ENCODE measurements at places on chromosomes 7 and 10.
A peak's percentile ranks its signal among the peaks of the same experiment; 100 is the strongest.

DNA sequence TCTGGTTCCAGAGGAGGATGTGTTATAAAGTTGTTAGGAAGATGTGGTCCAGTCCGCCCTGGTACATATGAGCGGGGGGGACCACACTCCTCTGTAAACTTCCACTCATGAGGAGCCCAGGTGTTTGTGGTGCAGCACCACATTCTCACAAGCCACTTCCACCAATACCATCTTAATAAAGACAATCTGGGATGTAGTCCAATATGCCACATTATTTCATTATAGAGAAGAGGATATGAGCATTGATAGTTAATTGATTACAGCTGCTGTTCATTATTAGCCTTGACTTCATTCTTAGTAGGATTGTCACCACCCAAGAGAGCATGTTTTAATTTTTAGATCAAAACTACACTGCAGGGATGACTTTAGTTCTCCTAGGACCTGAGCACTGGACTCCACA lies 40.5 kb downstream of the ERCC6 start:
- no peak for DNase-seq

GRCh38 chr7:2143981-2144595 lies 88.7 kb downstream of the MAD1L1 start:
- DNase-seq: no peak

- DNase-seq: no peak
These were observed 1.7 kb downstream of the ABHD11 start for GRCh38 chr7:73736885-73737284.

DNA sequence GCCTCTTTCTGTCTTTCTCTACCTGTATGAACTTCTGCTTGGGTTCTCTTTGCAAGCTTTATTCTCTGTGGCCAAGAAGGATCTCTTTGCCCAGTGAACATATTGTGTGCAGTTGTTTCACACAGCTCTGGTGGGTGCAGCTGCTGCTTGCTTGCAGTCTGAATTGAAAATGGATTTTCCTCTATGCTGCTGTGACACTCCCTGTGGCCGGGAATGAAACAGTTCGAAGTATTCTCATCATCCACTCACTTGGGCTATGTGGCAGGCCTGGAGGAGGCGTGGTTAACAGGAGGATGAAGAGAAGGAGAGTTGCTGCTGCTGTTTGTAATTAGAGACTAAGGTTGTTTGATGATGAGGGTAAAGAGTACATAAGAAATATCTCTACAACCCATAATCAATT lies 28.4 kb upstream of the ITGA8 start:
- no peak for DNase-seq

- no peak for DNase-seq
These were observed 38.3 kb downstream of the LRRC18 start for GRCh38 chr10:48901319-48901718.

DNA sequence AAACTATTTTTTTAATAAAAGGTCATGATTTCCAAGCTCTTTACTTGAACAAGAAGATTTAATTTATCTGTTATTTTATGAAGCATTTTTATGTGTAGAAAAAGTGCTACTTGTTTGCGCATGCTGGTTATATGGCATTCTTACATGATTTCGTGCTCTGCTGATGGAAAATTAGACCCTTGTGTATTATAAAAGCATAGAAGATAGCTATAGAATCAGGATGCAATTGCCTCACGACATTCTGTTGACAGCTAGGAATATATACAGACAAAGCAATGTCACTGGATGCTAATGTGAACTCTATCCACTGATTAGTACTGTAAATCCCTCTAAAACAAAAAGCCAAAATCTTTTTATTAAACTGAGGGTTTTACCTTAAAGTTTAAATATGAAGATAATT lies 255.9 kb downstream of the MDFIC start:
- no peak for DNase-seq

GRCh38 chr7:66237906-66238772 lies 33.0 kb downstream of the TPST1 start:
- DNase-seq: no peak

GRCh38 chr10:79298403-79299244 lies 48.6 kb upstream of the PPIF start:
- DNase-seq: no peak

GRCh38 chr7:45067582-45067981 lies 21.2 kb downstream of the NACAD start:
- DNase-seq: no peak

DNA sequence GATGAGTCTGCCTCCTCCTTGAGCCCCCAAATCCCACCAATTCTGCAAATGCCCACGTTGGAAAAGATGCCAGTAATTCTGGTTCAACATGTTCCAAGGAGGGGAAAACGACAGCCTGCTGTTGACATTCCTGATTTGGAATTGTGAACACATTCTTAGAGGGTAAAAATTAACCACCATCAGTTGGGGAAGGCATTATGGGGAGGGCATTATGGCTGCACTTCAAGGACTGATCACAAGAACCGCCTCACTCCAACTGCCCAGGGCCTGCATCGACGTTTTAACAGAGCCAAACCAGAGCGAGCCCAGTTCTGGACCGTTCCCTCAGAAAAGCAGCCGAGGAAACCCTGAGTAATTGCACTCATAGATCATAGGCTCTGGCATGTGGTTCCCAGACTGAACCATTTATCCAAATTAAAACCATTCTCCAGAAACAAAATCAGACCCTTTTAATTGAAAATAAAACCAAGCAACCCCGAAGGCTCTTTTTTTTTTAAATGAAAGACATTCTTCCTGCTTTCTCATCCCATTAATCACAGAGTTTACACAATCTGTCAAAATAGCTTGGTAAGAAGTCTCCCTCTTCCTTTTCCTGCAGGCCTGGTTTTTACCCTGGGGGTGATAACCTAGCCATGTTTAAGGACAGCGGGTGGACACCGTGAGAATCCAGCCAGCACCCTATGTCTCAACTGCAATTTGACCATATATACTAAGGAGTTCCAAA lies 8.0 kb downstream of the TNS3 start:
- DNase-seq: no peak

GRCh38 chr7:50656141-50656895 lies 91.1 kb upstream of the DDC start:
- DNase-seq: no peak

DNA sequence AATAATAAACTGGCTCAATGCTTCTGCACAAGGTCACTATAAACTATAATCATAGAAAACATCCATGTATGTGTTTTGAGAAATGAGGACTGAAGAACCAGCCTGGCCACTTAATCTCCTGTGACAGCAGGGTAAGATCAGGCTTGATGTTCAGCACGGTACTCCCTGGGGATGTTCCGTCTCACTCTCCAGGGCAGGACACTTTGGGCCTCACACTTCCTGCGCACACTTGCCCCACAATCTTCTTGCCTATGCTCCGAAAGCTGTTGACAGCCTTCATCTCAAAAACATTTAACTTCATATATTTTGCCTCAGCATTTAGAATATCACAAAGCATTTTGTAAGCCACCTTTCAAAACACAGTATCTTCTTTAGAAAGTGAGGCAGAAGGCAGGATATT lies 92.7 kb downstream of the PARD3 start:
- no peak for DNase-seq

GRCh38 chr7:129778770-129779601 lies 167.5 kb downstream of the NRF1 start:
- peak; percentile 38 for DNase-seq

- no peak for DNase-seq
These were observed 33.8 kb upstream of the NANOS1 start for GRCh38 chr10:118995739-118996138.

- peak; percentile 68 for DNase-seq
These were observed 11.5 kb upstream of the DLD start for GRCh38 chr7:107879400-107880035.

DNA sequence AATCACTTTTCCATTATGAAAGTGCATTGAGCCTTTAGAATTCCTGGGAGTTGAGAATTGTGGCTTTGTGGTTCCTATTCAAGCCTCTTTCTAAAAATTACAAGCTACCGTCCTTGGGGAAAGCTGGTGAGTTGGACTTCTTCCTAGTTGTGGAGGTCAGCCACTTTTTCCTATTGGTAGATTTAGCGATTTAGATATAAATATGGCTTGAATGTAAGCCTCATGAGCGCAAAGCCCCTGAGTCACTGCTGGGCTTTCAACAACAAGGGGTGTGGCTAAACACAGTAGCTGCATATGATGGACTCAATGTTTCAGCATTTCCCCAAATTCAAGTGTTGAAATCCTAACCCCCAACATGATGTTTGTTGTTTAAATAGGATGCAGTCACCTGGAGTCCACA lies 150.0 kb upstream of the IGFBP3 start:
- DNase-seq: no peak

GRCh38 chr7:149598721-149599308 lies 101.2 kb upstream of the ZNF746 start:
- DNase-seq: peak; percentile 57

DNA sequence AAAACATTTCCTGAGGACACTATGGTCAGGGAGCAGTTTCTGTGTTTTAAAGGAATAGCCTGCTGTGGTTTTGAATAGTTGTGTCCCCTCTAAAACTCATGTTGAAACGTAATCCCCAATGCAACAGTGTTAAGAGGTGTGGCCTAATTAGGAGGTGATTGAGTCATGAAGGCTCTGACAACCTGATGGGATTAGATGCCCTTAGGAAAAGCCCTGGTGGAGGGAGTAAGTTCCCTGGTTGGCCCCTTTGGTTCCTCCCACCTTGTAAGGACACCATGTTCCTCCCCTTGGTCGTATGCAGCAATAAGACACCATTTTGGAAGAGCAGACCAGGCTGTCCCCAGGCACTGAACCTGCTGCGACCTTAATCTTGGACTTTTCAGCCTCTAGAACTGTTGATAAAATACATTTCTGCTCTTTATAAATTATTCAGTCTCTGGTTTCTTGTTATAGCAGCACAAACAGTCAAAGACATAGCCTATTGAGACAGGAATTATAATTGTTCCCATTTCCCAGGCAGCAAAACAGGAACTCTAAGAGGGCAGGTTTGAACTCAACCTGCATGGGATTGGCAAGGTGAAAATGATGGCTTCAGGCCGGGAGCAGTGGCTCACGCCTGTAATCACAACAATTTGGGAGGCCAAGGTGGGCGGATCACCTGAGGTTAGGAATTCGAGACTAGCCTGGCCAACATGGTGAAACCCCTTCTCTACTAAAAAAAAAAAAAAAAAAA lies 20.5 kb upstream of the TNS3 start:
- no peak for DNase-seq

- DNase-seq: no peak
These were observed 672.9 kb upstream of the LRRTM3 start for GRCh38 chr10:66252986-66253385.

DNA sequence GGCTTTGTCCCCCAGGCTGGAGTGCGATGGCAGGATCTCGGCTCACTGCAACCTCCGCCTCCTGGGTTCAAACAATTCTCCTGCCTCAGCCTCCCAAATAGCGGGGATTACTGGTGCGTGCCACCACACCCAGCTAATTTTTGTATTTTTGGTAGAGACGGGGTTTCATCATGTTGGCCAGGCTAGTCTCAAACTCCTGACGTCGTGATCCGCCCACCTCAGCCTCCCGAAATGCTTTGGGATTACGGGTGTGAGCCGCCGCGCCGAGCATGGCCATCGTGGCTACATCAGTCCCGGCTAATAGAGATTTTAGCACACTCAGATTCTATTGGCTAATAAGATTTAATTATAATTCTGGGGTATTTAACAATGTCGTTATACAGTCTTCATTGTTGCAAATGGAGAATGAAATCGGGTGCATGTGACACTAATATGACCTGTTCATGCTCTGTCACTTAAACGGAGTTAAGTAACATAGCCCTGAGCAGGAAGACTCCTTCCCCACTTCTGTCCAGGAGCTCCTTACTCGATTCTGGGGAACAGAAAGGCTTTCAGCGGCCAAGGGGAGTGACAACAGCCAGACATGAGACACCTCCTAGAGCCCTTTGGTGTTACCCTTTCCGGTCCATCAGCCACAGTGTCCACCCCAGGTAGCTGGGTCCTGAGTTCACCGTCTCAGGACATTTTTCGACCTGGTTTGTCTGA lies 40.9 kb upstream of the FAM20C start:
- DNase-seq: no peak
